ENCODE measurements at places on chromosomes 16 and 17. TPM values are rescaled to one million over a fixed set of nuclear protein-coding genes. Genes with fewer than 3 reads are reported as not detected.

The SLC9A5 gene
- total RNA-seq = 1.1 TPM

- DNase-seq = no peak
- H3K4me3 ChIP-seq = no peak overlapping the region
- no peaks in the 10 kb centered on the region for H3K4me1 ChIP-seq
- H3K36me3 ChIP-seq = no peaks in the 10 kb centered on the region
- no peaks in the 10 kb centered on the region for H3K27me3 ChIP-seq
Observed at GRCh38 chr17:50829332-50829731, 6.1 kb upstream of the WFIKKN2 start.

The KRTAP4-9 gene
- total RNA-seq = not detected

The KCTD11 gene
- total RNA-seq = 5.2 TPM

- H3K36me3 ChIP-seq = no peaks in the 10 kb centered on the region
- no peaks in the 10 kb centered on the region for H3K27me3 ChIP-seq
- no peaks in the 10 kb centered on the region for H3K4me1 ChIP-seq
Observed at GRCh38 chr17:3985846-3986245, 21.6 kb upstream of the ATP2A3 start.

GRCh38 chr16:3819175-3819527 is 61.4 kb downstream of the CREBBP start:
- H3K4me1 ChIP-seq = peaks cover 80% of the 10 kb centered on the region
- no peak for DNase-seq
- H3K27me3 ChIP-seq = no peaks in the 10 kb centered on the region

The MT1F gene
- 3.1 TPM for total RNA-seq

- DNase-seq = no peak
- H3K4me1 ChIP-seq = no peaks in the 10 kb centered on the region
- no peaks in the 10 kb centered on the region for H3K27me3 ChIP-seq
- H3K36me3 ChIP-seq = no peaks in the 10 kb centered on the region
Observed at GRCh38 chr16:27400751-27401620, 988 bp upstream of the IL21R start.

DNA sequence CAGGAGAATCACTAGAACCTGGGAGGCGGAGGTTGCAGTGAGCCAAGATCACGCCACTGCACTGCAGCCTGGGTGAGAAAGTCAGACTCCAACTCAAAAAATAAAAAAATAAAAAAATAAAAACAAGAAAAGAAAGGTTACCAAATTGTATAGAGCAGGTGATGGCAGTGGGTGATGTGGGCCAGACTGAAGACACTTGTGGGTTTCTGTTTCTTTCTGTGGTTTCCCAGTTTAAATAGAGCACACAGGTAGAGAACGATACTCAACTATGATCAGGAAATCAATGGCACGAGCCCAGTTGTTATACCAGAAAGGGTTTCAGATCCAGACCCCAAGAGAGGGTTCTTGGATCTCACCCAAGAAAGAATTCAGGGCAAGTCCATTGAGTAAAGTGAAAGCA is 32.6 kb downstream of the NUBP1 start:
- H3K27ac ChIP-seq = no peak overlapping the region
- H3K36me3 ChIP-seq = no peaks in the 10 kb centered on the region
- no peak for DNase-seq
- no peak overlapping the region for H3K4me3 ChIP-seq

The ZSCAN10 gene
- total RNA-seq = not detected

The MT1H gene
- total RNA-seq = not detected

GRCh38 chr17:66353937-66354401 is 51.6 kb downstream of the PRKCA start:
- H3K4me3 ChIP-seq = no peak overlapping the region
- no peaks in the 10 kb centered on the region for H3K36me3 ChIP-seq
- H3K4me1 ChIP-seq = no peaks in the 10 kb centered on the region
- no peak for DNase-seq

GRCh38 chr16:69921127-69921526 is 30.0 kb upstream of the CLEC18A start:
- H3K36me3 ChIP-seq = no peaks in the 10 kb centered on the region
- H3K4me1 ChIP-seq = peaks cover 16% of the 10 kb centered on the region
- H3K4me3 ChIP-seq = no peak overlapping the region
- no peak for DNase-seq

The HELZ gene
- total RNA-seq = 31.7 TPM

DNA sequence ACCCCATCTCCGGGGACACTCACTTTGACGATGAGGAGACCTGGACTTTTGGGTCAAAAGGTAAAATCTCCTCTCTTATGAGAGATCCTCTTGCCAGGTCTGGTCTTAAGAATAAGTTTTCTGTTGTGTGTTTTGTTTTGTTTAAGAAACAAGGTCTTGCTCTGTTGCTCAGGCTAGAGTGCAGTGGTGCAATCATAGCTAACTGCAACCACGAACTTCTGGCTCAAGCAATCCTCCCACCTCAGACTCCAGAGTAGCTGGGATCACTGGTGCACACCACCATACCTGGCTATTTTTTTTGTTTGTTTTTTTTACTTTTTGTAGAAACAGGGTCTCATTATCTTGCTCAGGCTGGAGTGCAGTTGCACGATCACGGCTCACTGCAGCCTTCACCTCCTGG is 4.1 kb downstream of the MMP25 start:
- peaks cover 60% of the 10 kb centered on the region for H3K27me3 ChIP-seq
- H3K27ac ChIP-seq = no peak overlapping the region
- no peaks in the 10 kb centered on the region for H3K36me3 ChIP-seq

DNA sequence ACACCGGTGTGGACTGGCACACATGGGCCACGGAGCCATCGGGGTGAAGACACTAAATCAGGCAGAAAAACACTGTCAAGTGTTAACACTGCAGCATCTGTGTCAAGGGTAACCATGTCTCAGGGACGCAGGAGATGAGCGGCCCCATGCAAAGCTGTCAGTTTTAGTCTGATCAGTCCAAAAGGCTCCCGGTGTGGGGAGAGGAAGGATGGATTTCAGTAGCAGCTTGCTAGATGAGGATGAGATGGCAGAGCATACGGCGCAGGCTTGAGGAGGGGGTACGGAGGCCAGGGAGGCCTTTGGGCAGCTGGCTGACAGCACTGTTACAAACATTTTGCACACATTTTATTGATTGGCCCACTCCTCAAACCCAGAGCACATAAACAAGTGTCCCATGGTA is 98.1 kb downstream of the GNAO1 start:
- H3K27ac ChIP-seq = no peak overlapping the region
- H3K27me3 ChIP-seq = no peaks in the 10 kb centered on the region
- no peaks in the 10 kb centered on the region for H3K36me3 ChIP-seq
- no peak for DNase-seq
- H3K4me3 ChIP-seq = no peak overlapping the region

GRCh38 chr16:6229186-6229585 is 1103.5 kb upstream of the RBFOX1 start:
- no peak for DNase-seq
- H3K27ac ChIP-seq = no peak overlapping the region
- no peak overlapping the region for H3K4me3 ChIP-seq
- no peaks in the 10 kb centered on the region for H3K4me1 ChIP-seq

- H3K36me3 ChIP-seq = no peaks in the 10 kb centered on the region
- no peaks in the 10 kb centered on the region for H3K4me1 ChIP-seq
- no peak for DNase-seq
- no peak overlapping the region for H3K4me3 ChIP-seq
- H3K27me3 ChIP-seq = no peaks in the 10 kb centered on the region
- no peak overlapping the region for H3K27ac ChIP-seq
Observed at GRCh38 chr16:77295896-77296295, 96.7 kb downstream of the SYCE1L start.

The TEKT5 gene
- total RNA-seq = not detected

- H3K27ac ChIP-seq = no peak overlapping the region
- no peak overlapping the region for H3K4me3 ChIP-seq
- DNase-seq = peak; percentile 66
- peaks cover 71% of the 10 kb centered on the region for H3K36me3 ChIP-seq
- H3K27me3 ChIP-seq = no peaks in the 10 kb centered on the region
Observed at GRCh38 chr16:83913245-83913633, 14.3 kb downstream of the MLYCD start.

DNA sequence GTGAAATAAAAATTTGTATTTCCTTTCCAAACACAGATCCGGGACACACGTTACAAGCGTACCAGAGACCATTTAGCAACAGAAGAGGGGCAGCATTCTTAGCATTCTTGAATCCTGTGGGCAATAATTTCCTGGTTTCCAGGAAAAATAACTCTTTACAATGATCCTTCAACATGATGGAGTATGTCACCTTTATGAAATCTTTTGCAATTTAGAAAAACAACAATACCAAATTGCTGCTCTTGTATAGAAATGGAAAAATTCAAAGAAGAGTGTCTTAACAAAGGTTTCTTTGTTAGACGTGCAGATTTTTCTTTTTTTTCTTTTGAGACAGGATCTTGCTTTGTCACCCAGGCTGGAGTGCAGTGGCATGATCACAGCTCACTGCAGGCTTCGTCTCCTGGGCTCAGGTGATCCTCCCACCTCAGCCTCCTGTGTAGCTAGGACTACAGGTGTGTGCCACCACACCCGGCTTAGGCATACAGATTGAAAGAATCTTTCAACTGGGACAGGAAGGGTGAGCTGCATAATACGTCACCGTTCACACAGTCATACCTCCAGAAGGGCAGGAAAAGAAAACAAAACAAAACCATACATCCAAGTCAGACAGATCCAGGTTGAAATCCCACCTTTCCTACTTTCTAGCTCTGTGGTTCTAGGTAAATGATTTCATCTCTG is 10.8 kb upstream of the GCSH start:
- no peak for DNase-seq
- no peaks in the 10 kb centered on the region for H3K4me1 ChIP-seq
- H3K27me3 ChIP-seq = no peaks in the 10 kb centered on the region
- H3K36me3 ChIP-seq = no peaks in the 10 kb centered on the region
- no peak overlapping the region for H3K27ac ChIP-seq

DNA sequence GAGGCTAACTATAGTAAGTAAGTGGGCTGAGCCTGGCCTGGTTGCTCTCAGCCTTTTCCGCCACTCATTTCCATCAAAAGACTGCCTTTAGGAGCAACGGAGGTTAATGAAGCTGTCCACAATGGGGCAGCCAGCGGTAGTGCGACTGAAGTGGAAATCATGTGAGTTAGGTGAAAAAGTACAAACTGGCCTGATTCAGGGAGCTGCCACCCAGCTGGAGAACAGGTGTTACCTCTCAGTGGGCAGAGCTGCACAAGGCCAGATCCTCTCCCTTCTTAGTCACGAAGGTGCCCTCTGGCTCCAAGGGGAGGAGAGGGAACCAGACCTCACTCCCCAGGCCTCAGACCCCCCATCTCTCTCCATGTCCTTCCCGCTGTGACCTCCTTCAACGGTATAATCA is 34.4 kb upstream of the CDRT4 start:
- no peaks in the 10 kb centered on the region for H3K36me3 ChIP-seq
- no peaks in the 10 kb centered on the region for H3K27me3 ChIP-seq
- no peak for DNase-seq
- peak overlapping the region; percentile 78 for H3K27ac ChIP-seq
- peaks cover 15% of the 10 kb centered on the region for H3K4me1 ChIP-seq
- no peak overlapping the region for H3K4me3 ChIP-seq

The SDR42E1 gene
- 0.55 TPM for total RNA-seq

DNA sequence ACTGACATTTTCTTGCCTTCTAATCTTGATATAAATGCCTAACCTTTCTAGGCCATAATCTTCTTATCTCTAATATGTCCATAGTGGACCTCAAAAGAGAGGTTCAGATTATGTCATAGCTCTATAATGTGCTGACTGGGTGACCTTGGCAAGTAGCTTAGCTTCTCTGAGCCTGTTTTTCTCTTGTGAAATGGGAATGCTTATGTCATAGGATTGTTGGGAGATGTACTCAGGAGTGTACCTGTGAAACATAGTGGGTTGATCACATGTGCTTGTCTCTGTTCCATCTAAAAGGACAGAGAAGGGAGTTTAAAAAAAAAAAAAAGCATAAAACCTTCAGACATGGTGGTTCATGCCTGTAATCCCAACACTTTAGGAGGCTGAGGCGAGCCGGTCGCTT is 2.4 kb downstream of the MED9 start:
- no peak overlapping the region for H3K27ac ChIP-seq
- no peak for DNase-seq
- no peak overlapping the region for H3K4me3 ChIP-seq
- H3K27me3 ChIP-seq = no peaks in the 10 kb centered on the region
- no peaks in the 10 kb centered on the region for H3K4me1 ChIP-seq

GRCh38 chr16:2482249-2482648 is 7.3 kb downstream of the TBC1D24 start:
- DNase-seq = no peak
- H3K36me3 ChIP-seq = no peaks in the 10 kb centered on the region
- no peaks in the 10 kb centered on the region for H3K4me1 ChIP-seq
- H3K27ac ChIP-seq = peak overlapping the region; percentile 91
- no peaks in the 10 kb centered on the region for H3K27me3 ChIP-seq
- H3K4me3 ChIP-seq = no peak overlapping the region
